Left renal pelvis (tissue), 4 donors: ENCODE measurements at places on chromosomes 12 and 14.

GRCh38 chr14:35339761-35340406 lies 47.7 kb downstream of the PSMA6 start:
- no peak for DNase-seq

GRCh38 chr12:63238892-63239291 lies 87.9 kb upstream of the AVPR1A start:
- DNase-seq, result no peak

GRCh38 chr14:49362916-49363315 lies 223.3 kb downstream of the RPS29 start:
- DNase-seq, result no peak

GRCh38 chr12:6810758-6811157 lies 10.9 kb upstream of the GPR162 start:
- DNase-seq, result no peak

DNA sequence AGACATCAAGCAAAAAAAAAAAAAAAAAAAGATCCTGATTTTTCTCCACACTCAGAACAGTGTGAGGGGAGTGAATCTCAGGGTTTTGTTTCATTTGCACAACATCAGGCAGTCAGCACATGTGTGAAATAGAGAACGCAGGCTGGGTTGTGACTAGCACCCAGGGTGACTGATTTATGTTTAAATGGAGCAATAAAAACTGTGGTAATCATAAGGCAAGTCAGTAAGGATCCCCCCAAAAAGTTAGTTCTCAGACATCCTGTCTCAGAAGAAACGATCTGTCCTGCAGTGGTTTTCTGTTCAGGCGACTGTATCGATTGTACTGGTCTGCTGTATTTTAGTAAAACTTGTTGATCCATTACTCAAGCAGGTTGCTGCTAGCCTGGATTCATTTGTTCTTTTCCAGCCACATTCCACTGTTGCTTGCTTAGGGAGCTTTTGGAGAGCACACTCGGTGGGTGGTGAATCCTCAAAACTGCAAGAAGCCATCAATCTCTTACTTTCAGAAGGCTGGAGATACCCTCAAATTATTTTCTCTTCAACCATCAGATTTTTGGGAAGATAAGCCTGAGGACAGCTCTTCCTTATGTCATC lies 107.1 kb downstream of the DACT1 start:
- DNase-seq, result no peak

- no peak for DNase-seq
These were observed 9.6 kb upstream of the FLVCR2 start for GRCh38 chr14:75568791-75569190.

DNA sequence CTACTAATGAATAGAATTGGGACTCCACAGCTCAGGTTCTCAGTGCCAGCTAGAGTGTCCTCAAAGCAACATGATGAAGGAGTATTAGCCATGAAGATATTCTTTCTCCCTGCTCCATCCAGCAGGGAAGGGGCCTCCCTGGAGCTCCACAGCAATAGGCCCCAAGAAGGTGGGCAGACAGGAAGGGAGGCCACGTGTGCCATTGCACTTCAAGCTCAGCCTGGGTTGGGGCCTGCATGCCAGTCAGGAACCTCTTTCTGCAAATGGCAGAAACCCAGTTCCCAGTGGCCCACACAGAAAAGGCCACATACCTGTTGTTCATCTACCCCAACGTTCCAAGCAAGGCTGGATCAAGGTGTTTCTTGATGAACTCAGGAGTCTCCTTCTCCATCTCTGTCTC lies 357.5 kb upstream of the SFSWAP start:
- no peak for DNase-seq

- DNase-seq, result no peak
These were observed 337.9 kb downstream of the AACS start for GRCh38 chr12:125402874-125403789.
